ENCODE measurements at places on chromosomes 11 and 22.

DNA sequence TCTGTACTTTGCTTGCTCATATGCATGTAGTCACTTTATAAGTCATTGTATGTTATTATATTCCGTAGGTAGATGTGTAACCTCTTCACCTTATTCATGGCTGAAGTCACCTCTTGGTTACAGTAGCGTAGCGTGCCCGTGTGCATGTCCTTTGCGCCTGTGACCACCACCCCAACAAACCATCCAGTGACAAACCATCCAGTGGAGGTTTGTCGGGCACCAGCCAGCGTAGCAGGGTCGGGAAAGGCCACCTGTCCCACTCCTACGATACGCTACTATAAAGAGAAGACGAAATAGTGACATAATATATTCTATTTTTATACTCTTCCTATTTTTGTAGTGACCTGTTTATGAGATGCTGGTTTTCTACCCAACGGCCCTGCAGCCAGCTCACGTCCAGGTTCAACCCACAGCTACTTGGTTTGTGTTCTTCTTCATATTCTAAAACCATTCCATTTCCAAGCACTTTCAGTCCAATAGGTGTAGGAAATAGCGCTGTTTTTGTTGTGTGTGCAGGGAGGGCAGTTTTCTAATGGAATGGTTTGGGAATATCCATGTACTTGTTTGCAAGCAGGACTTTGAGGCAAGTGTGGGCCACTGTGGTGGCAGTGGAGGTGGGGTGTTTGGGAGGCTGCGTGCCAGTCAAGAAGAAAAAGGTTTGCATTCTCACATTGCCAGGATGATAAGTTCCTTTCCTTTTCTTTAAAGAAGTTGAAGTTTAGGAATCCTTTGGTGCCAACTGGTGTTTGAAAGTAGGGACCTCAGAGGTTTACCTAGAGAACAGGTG, 11.1 kb downstream of the CCND1 start:
- DNase-seq, result no peak

- DNase-seq, result peak; percentile 38
Measured at GRCh38 chr11:65113361-65113756, 1.7 kb downstream of the TM7SF2 start.

- no peak for DNase-seq
Measured at GRCh38 chr11:34423300-34423699, 15.4 kb upstream of the CAT start.

DNA sequence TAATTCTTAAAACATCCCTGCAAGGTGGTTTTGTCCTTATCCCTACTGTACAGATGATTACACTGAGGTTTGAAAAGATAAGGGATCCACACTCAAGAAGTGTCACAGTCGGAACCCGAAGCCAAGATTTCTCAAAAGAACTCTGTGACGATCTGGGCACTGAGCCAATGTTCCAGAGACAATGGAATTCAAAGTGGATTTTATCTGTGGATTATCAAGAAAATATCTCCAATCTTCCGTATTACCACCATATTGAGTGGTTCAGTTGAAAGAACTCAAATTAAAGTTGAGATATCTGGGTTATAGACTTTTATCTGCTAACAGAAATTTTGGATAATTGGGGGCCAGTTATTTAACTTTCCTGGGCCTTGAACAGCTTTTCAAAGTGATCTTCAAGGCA, 100.0 kb upstream of the GRAMD1B start:
- DNase-seq, result no peak

DNA sequence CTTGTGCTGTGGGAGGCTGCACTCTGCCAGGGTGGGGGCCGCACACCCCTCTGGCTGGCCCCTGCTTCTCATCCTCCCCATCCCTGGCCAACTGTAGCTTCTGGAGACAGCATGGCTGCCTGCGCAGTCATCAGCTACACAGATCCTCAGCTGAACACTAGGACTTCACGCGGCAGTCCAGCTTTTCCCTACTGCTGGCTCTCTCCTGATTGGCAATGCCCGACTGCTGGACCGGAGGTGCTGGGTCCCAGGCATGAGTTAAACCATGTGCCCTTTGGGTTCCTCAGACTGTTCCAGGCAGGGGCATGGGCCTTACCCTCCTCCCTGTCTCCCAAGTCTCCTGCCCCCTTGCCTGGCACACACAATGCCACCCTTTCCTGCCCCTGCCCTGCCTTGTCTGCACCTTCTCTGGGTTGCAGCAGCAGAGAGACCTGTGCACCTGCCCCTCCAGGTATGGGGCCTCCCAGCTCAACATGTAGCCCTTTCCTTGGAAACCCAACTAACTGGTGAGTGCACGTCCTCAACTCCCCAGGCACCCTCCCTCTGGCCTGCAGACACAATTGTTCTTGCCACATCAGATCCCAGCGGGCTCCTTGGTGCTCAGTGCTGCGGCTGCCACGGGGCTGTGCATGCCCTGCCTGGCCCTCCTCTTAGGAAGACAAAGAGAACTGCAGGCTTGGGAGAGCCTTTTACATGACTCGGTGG, 1039.2 kb downstream of the TBC1D22A start:
- no peak for DNase-seq

GRCh38 chr11:128653801-128654231, 40.1 kb upstream of the FLI1 start:
- DNase-seq, result no peak

DNA sequence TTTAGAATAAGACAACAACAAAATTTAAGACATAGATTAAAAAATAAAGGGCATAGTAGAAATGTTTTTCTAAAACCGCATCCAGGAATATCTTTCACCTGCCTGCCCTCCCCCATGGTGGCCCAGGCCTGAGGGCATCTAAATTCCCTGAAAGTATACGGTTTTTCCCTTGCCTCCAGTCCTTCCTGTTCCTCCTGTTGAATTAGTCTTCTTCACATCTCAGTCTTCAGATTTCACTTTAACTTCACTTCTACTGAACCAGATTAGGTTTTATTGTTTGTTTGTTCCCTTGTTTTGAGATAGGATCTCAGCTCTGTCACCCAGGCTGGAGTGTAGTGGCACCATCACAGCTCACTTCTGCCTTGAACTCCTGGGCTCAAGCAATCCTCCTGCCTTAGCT, 33.1 kb upstream of the DEPDC7 start:
- no peak for DNase-seq

Data from hematopoietic multipotent progenitor cell treated with erythropoietin and hydrocortisone succinate and interleukin-3 and kit ligand, for 15 days (in vitro differentiated cells).